A549 treated with CORT108297 at 1 μM for 4 hours (cell line): ENCODE measurements at places on chromosomes 5 and 9. TPM values are rescaled to one million over a fixed set of nuclear protein-coding genes. Genes with fewer than 3 reads are reported as not detected.

The FBLL1 gene
- total RNA-seq = 0.07 to 0.25 TPM (median 0.08 TPM) in 3 of 5 replicates, not detected in the others

The OR1Q1 gene
- 0.15 TPM in 1 of 5 replicates, not detected in the others for total RNA-seq

The OTP gene
- total RNA-seq = 0.03 to 0.09 TPM (median 0.06 TPM) in 5 replicates

The TRAF1 gene
- 3.8 to 7.2 TPM (median 4.7 TPM) in 5 replicates for total RNA-seq

The CTSV gene
- 11.6 to 15.8 TPM (median 13.0 TPM) in 5 replicates for total RNA-seq

The MARVELD2 gene
- 1.9 to 3.2 TPM (median 2.2 TPM) in 5 replicates for total RNA-seq

The PDE8B gene
- total RNA-seq = 1.1 to 1.7 TPM (median 1.5 TPM) in 5 replicates

The STC2 gene
- 49.1 to 58.7 TPM (median 56.3 TPM) in 5 replicates for total RNA-seq

The ELP1 gene
- total RNA-seq = 18.4 to 23.5 TPM (median 20.0 TPM) in 5 replicates

The TEX48 gene
- total RNA-seq = not detected in 5 replicates

The CYLC2 gene
- not detected in 5 replicates for total RNA-seq

The TAF11L13 gene
- total RNA-seq = not detected in 5 replicates

The PCDHGA9 gene
- total RNA-seq = 0.02 to 0.09 TPM (median 0.05 TPM) in 4 of 5 replicates, not detected in the other

The SV2C gene
- total RNA-seq = not detected in 5 replicates

The GPR151 gene
- total RNA-seq = not detected in 5 replicates

The KCNV2 gene
- total RNA-seq = not detected in 5 replicates

The SRA1 gene
- 38.3 to 55.1 TPM (median 43.8 TPM) in 5 replicates for total RNA-seq

The LAMC3 gene
- total RNA-seq = 1.4 to 2.7 TPM (median 2.1 TPM) in 5 replicates
